ENCODE measurements at places on chromosomes 11 and 22.
A peak's percentile ranks its signal among the peaks of the same experiment; 100 is the strongest.

- DNase-seq, result peak; percentile 31
Measured at GRCh38 chr11:65182258-65183170, 786 bp downstream of the CAPN1 start.

- no peak for DNase-seq
Measured at GRCh38 chr11:121340032-121340580, 47.5 kb downstream of the SC5D start.

GRCh38 chr11:133844217-133844616 lies 1.1 kb downstream of the SPATA19 start:
- DNase-seq, result no peak

DNA sequence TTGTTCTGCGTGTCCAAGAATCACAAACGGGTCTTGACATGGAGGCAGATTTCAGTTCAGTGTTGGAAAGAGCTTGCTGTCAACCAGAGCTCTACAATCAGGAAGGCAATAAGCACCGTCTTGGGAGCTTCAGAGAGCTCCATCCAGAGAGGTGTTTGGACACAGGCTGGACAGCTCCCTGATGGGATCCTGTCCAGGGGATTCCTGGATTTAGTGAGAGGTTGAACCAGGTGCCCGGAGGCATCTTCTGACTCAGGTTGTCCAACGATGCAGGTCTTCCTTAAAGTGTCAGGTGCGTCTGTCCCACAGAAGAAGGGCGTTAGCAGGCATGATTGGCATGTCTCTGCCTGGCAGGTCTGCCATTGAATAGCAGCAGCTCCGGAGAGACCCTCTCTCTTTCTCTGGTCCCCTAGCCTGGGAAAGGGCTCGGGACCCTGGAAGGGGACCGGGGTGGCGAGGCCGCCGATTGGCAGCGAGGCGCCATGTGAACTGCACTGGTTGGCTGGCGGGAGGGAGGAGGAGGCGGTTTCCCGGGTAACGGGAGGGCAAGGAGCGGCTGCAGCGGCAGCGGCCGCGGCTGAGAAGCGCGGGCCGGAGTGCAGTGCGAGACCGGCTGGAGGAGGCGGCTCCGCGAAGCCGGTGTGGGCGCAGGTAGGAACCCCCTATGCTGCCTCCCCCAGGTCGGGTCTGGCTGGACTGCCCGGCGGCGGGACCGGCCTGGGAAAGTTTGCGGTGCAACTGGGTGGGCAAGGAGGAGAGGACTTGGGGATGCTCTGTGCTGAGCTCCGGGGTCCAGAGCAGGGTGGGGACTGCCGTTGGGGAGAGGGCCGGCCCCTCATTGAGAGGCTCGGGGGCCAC lies 104.1 kb upstream of the E2F8 start:
- DNase-seq, result peak; percentile 9

DNA sequence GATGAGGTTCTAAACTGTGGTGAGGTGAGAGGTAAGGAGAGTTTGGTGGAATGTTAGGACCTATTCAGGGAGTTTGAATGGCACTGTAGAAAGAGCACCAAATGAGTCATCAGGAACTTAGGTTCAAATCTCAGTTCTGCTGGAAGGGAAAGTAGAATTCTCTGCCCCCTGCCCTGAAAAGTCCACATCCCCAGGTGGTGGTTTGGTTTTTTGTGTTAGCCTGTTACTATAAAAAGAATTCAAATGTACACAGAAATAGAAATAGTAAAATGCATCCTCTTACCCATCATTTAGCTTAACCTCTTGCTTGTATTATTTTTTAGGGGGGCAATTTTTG lies 20.2 kb downstream of the PPFIBP2 start:
- no peak for DNase-seq

DNA sequence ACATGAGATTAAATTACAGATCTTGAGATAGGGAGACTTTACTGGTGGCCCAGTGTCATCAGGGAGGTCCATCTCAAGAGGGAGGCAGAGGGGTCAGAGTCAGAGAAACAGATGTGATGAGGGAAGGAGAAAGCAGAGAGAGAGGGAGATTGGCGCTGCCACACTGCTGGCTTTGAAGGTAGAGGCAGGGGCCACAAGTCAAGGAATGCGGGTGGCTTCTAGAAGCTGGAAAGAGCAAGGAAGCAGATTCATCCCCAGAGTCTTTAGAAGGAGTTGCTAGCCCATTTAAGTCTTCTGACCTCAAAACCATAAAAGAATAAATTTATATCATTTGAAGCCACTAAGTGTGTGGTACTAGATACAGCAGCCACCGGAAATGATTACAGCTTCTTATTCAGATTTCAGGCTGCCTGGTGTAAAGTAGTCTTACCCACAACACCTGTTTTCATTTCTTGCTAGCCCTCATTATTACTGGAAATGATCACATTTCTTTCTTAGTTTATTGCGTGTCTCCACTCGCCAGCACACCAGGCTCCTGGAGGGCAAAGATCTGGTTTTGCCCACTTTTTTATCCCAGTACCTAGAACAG lies 12.6 kb upstream of the SERPINH1 start:
- no peak for DNase-seq

DNA sequence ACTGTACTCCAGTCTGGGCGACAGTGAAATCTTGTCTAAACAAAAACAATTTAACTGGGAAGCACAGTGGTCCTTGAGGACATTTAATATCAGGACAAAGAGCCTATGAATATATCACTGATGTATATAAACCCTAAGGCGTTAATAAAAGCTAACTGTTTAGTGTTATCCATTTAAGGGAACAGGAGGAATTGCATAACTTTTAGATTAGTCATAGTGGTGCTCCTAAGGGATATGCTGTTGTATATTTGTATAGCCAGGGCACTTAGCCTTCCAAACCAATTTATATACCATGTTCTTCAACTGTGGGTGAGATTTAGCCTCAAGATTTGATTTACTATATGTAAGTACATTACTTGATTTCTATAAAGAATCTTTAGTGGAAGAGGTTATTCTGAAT lies 3.0 kb upstream of the CHEK1 start:
- DNase-seq, result peak; percentile 18

- no peak for DNase-seq
Measured at GRCh38 chr11:134657631-134658030, 245.6 kb upstream of the B3GAT1 start.

- DNase-seq, result peak; percentile 71
Measured at GRCh38 chr11:106399076-106399511, 321.6 kb downstream of the AASDHPPT start.

DNA sequence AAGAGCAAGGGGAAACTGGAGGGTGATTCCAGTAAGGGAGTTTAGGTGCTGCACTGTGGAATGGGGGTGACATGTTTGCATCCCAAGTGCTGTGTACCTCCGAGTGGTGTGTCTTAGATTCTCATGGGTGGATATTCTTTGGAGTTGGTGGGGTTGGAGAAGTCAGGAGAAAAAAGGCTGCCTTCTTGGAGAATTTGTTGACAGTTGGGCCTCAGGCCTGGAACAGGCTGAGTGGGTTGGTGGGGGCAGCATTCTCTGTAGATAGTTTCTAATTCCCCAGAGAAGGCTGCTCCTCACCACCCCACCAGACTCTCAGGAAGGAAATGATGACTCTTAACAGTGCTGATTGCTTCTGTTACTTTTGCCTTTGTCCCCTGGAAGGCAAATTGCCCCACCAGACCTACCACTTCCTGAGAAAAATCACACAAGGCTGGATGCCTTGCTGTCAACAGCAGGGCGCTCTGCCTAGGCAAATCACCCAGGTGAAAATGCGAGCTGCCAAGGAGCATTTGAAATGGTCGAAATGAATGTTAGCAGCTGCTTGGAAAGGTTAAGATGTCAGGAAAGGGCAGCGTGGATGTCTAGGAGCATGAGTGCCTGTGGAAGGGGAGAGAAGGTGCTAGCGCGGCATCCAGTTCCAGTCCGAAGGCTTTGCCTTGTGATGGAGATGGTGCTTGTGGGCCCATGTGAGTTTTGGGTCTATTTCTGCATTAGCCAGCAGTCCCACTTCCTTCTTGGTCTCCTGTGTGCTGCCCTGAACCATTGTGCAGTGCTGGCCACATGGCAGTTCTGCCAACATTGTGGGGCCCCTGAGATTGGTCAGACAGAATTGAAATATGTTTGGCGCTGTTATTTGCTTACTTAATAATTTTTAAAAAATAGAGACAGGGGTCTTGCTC lies 29.7 kb upstream of the SORL1-AS1 start:
- no peak for DNase-seq

DNA sequence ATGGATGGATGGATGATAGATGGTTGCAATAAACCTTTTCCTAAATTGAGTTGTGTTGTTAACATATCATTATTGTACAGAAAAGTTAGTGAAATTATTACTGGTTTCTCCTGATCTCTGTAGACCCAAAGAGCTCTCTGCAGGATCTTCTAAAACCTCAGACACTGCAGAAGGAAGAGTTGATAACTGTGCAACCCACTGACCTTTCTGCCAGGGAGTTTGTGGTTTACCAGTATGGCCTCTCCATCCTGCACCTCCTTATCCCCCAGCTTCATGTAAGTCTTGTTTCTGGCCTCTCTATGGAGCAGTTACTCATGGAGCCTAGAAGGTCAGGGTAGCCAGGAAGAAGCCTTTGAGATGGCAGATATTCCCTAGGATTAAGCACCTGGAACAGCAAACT lies 45.6 kb downstream of the BTG4 start:
- DNase-seq, result no peak

DNA sequence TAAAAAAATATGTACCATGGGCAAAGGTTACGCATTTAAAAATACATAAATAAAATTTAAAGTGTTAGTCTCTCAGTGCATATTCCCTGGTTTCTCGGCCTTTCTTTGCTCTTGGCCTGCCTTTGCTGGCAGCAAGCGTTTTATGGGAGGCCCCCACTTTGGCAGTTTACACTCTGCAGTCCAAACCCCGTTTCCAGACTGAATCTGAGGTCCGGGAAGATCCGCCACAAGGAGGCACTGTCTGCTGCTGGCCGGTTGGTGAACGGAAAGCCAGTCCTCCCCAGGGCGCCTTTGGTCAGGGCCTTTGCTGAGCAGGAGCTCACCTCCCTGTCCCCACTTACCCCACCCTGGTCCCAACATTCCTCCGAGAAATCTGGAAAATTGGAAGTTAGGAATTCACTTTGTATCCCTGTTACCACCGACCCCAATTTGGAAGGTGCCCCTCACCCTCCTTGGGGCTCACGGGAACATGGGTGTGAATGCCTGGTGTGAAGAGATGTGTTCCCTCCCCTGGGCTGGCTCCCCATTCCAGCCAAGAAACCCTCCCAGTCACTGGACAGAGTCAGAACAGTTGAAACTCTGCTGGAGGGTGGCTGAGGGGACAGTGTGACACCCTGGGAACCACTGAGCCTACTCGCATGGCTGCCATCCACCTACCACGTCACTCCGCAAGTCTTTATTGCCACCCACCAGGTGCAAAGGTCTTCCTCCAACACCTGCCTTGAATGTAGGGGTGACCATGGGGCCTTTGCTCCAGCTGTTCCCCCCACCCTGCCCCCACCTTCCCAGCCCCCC lies 9.4 kb upstream of the SF1 start:
- peak; percentile 45 for DNase-seq

- peak; percentile 90 for DNase-seq
Measured at GRCh38 chr11:57335343-57336110, at the start of gene SSRP1. Gene SSRP1, minus strand, starts transcription at chr11:57335892. Its CDS starts 771 bp downstream, at chr11:57335121.

DNA sequence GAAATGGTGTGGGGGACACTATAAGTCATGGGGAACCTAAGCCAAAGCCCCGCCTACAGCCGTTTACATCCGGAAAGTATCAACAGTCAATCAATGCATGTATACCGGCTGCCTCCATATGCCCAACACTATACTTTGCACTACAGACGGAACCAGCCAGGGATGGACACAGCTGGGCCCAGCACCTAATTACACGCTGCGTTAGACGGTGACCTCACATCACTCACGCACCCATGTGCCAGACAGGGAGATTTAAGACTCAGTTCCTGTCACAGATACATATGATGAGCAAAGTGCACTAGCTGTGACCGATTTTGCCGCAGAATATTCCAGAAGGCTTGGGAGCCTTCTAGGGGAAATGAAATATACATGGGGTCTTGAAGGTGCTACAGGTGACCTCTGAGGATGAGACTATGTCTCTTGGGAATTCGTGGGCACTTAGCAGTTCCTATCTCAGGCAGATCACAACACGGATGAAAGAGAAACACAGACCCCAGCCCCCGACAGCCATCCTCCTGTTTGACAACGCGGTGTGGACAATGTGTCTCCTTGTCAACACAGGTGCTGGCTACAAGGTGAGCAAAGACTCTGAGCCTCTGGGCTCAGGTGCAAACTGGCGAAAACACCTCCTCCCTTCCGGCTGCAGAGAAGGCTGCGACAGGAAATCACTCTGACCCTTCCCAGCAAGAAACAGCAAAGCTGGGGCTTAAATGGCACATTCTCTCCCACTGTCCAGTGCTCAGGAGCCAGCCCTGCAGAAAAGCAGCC lies 8.0 kb downstream of the AHNAK start:
- DNase-seq, result no peak

GRCh38 chr22:45783690-45784089 lies 112.1 kb downstream of the ATXN10 start:
- DNase-seq, result no peak

Data from HTR-8/SVneo (cell line).